ENCODE measurements at places on chromosomes 12 and 14. TPM values are rescaled to one million over a fixed set of nuclear protein-coding genes. Genes with fewer than 3 reads are reported as not detected.
A peak's percentile ranks its signal among the peaks of the same experiment; 100 is the strongest.

DNA sequence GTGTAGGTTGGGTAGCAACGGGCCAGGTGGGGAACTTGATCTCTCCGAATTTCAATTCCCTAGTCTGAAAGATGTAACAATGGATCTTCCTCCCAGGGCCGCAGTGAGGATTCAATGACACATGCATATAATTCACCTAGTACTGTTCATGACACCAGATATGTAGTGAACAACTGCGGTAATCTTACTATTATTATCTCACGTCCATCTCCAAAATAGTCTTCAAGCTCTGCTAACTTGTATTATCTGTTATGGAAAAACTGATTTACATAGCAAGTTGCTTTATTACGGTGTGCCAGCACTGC lies 26.4 kb downstream of the MOK start:
- H3K27me3 ChIP-seq = no peaks in the 10 kb centered on the region
- no peaks in the 10 kb centered on the region for H3K4me1 ChIP-seq
- H3K4me3 ChIP-seq = no peak overlapping the region
- no peak overlapping the region for H3K27ac ChIP-seq
- DNase-seq = no peak
- no peaks in the 10 kb centered on the region for H3K36me3 ChIP-seq

GRCh38 chr14:55798406-55798805 lies 218.4 kb downstream of the KTN1 start:
- peaks cover 25% of the 10 kb centered on the region for H3K4me1 ChIP-seq
- no peak overlapping the region for H3K27ac ChIP-seq
- no peak for DNase-seq
- H3K27me3 ChIP-seq = no peaks in the 10 kb centered on the region
- H3K4me3 ChIP-seq = no peak overlapping the region

DNA sequence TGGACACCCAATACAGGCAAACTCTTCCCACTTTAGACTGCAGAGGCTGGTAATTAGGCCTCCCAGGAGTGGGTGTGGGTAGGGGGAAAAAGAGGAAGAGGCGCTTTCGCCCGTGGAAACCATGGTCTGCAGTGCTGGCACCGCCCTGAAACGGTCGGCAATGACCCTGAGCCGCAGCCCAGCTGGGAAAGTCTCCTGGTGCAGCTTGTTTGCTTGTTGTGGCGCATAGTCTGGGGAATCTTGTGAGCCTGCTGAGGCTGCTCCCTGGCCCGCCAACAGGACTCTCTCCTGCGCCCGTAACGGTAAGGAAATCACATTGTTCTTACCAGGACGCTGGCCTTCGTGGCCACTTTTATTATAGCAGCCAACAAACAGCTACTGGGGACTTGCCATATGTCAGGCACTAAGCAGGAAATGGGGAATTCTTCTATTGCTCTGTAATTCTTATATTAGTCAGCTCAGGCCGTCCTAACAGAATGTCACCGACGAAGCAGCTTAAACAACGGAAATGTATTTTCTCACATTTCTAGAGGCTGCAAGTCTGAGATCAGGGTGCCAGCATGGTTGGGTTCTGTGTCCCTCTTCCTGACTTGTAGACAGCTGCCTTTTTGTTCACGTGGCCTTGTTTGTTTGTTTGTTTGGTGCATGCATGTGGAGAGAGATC lies 52.5 kb upstream of the RIN3 start:
- H3K36me3 ChIP-seq = no peaks in the 10 kb centered on the region
- H3K4me3 ChIP-seq = peak overlapping the region; percentile 33
- H3K4me1 ChIP-seq = peaks cover 18% of the 10 kb centered on the region
- peak; percentile 8 for DNase-seq
- H3K27ac ChIP-seq = no peak overlapping the region
- peaks cover 9% of the 10 kb centered on the region for H3K27me3 ChIP-seq

Gene TMEM132C
- not detected for total RNA-seq

DNA sequence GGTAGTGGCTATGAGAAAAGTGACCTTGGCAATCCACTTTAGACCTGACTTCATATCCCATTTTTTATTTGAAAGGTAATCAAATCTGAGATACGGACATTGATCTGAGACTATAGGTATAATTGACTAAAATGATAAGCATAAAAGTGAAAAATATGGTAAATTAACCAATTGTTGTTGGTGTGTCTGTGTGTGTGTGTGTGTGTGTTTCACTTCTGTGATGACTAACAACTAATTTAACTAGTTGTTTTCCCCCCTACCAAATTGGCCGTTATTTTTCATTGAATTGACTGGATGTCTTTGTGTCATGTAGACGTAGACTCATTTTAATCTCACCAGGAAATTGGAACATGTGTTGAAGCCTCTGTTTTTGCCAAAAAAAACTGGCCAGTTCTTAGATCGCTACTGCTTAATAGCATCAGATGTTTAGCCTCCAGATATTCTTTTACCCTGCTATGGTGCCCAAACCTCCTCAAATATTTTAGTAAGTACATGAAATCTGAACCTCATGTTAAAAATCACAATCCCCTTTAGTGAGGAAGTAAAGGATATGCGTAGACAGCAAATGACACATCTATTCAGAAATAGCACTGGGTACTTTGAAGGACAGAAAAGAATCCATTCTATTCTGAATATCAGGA lies 395.0 kb downstream of the EGLN3 start:
- no peak for DNase-seq
- no peak overlapping the region for H3K4me3 ChIP-seq
- H3K4me1 ChIP-seq = no peaks in the 10 kb centered on the region
- H3K27me3 ChIP-seq = no peaks in the 10 kb centered on the region

DNA sequence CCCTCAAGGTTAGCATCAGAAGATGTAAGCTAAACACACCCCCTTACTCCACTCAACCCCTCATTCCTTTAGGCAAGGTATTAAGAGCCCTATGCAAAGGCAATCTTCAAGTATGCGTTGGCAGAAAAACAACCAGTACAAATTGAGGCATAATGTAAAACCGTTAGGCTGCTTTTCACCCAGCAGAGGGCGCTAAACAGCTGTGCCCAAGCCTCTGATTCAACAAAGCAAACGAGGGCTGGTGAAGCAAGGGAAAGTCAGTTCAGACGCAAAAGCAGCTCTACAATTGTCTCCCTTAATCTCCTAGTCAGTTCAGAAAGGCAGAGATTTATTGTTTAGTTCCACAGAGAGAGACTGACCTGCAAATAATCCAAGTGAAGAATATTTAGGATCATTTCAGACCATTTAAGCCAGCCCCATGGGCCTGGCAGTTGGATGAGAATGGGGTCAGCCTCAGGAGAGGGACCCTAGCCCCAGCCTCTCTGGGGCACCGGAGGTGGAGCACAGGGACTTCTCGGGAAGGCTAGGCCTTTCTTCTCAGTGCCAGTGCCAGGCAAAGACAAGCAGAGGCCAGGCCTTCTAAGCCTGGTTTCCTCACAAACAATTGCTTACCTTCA lies 23.5 kb downstream of the DCAF5 start:
- peaks cover 73% of the 10 kb centered on the region for H3K4me1 ChIP-seq
- H3K27me3 ChIP-seq = no peaks in the 10 kb centered on the region
- H3K4me3 ChIP-seq = no peak overlapping the region
- DNase-seq = peak; percentile 76
- H3K27ac ChIP-seq = peak overlapping the region; percentile 36

- H3K27ac ChIP-seq = no peak overlapping the region
- no peaks in the 10 kb centered on the region for H3K27me3 ChIP-seq
- H3K36me3 ChIP-seq = no peaks in the 10 kb centered on the region
- no peaks in the 10 kb centered on the region for H3K4me1 ChIP-seq
- H3K4me3 ChIP-seq = no peak overlapping the region
- no peak for DNase-seq
These were observed 1845.8 kb upstream of the SEL1L start for GRCh38 chr14:83379436-83379835.

- H3K36me3 ChIP-seq = no peaks in the 10 kb centered on the region
- H3K27ac ChIP-seq = no peak overlapping the region
- H3K27me3 ChIP-seq = peaks cover 4% of the 10 kb centered on the region
These were observed 261.7 kb downstream of the MSRB3 start for GRCh38 chr12:65540140-65540539.

DNA sequence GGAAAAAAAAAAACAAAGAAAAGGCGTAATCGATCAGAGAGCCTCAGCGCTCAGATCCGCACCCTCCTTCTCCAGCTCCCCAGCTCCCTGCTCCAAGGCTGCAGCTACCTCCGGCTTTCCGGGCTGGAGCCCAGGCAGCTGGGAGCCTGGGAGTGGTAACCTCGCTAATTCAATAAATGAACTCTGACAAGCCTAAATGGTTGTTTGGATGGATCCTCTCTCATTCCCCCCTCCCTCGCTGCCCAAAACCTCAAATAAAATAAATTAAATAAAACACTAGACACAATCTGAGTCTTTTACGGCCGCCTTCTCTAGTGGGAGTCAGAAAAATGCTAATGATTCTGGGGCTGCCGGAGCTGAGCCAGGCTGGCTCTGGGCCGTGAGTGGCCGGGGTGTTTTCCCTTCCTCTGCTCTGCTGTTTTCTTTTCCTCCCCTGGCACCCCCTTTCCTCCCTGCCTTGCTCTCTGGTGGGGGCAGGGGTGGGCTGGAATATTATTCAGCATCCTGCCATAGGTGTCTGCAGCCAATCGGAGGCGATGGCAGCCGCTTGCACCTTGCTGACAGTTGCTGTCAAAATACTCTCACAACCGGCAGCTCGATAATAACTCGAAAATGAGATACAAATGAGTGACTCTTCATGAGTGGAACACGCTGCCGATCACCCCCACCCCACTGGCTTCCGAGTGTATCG lies 76.1 kb downstream of the RBM19 start:
- H3K4me3 ChIP-seq = no peak overlapping the region
- H3K27ac ChIP-seq = no peak overlapping the region
- H3K36me3 ChIP-seq = peaks cover 10% of the 10 kb centered on the region
- H3K27me3 ChIP-seq = no peaks in the 10 kb centered on the region
- DNase-seq = no peak
- peaks cover 10% of the 10 kb centered on the region for H3K4me1 ChIP-seq

DNA sequence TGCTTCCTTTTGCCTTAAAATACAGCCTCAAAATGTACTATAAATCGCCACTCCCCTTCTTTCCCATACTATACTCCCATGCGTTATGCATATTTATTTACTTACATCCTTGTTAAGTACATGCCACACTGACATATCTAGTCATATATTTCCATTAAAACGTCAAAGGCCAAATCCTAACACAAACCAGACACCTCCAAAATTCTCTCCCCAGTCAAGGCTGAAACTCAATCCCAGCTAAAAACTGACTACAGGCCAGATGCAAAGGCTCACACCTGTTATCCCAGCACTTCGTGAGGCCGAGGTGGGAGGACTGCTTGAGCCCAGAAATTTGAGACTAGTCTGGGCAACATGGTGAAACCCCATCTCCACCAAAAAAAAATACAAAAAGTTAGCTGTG lies 5.7 kb upstream of the CAND1 start:
- no peaks in the 10 kb centered on the region for H3K36me3 ChIP-seq
- no peak overlapping the region for H3K27ac ChIP-seq

- H3K27ac ChIP-seq = no peak overlapping the region
- H3K27me3 ChIP-seq = no peaks in the 10 kb centered on the region
- H3K4me1 ChIP-seq = no peaks in the 10 kb centered on the region
- peaks cover 5% of the 10 kb centered on the region for H3K36me3 ChIP-seq
- no peak overlapping the region for H3K4me3 ChIP-seq
These were observed 108.5 kb downstream of the GCH1 start for GRCh38 chr14:54794159-54794558.

Gene INHBE
- total RNA-seq = 3.8 TPM

DNA sequence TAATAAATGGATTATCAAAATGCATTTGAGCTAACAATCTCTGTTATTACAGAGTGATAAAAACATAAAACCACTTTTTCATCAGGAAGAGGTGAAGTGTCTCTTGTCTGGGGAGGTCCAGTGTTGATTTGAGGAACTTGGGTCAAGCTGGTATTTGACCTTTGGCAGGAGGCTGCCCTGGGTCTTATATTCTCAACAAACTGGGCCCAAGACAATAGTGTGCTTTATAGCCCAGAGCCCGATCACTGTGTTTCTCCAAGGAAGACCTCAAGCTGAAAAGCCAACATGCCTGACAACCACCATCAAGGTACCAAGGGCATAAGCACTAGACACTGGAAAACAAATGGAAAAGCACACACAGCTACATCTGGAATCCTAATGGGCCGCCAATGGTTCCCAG lies 137.0 kb downstream of the SLC25A21 start:
- no peak for DNase-seq
- H3K27me3 ChIP-seq = no peaks in the 10 kb centered on the region
- H3K4me1 ChIP-seq = no peaks in the 10 kb centered on the region
- H3K27ac ChIP-seq = no peak overlapping the region
